ENCODE measurements at places on chromosomes 1 and 21. TPM values are rescaled to one million over a fixed set of nuclear protein-coding genes. Genes with fewer than 3 reads are reported as not detected.

The GUCA2A gene
- not detected for total RNA-seq

The TRABD2B gene
- total RNA-seq, result 0.14 TPM

The SPATA21 gene
- not detected for total RNA-seq

The KCNJ9 gene
- not detected for total RNA-seq

The MANEAL gene
- 0.30 TPM for total RNA-seq

The RAB7B gene
- total RNA-seq, result 1.3 TPM

The GFI1 gene
- under 0.01 TPM for total RNA-seq

The EIF3I gene
- total RNA-seq, result 316 TPM

The AADACL3 gene
- total RNA-seq, result not detected

The CDA gene
- total RNA-seq, result not detected

The NR5A2 gene
- total RNA-seq, result under 0.01 TPM

The TMEM240 gene
- total RNA-seq, result 2.9 TPM
